Iris pigment epithelial cell (primary cell): ENCODE measurements at places on chromosomes 5 and 9.

- no peak for DNase-seq
These were observed 22.4 kb upstream of the DIRAS2 start for GRCh38 chr9:90665072-90665471.

DNA sequence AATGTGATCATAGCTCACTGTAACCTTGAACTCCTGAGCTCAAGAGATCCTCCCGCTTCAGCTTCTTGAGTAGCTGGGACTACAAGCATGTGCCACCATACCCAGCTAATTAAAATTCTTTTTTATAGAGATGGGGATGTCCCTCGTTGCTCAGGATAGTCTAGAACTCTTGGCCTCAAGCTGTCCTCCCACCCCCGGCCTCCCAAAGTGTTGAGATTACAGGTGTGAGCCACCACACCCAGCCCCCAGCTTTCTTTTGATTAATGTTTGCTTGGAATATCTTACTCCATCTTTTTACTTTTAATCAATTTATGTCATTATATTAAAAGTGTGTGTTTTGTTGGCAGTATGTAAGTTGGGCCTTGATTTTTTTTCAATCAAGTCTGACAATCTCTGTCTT, 59.4 kb upstream of the EXOC3 start:
- no peak for DNase-seq

GRCh38 chr9:81202292-81202691, 487.1 kb downstream of the TLE1 start:
- DNase-seq, result no peak

DNA sequence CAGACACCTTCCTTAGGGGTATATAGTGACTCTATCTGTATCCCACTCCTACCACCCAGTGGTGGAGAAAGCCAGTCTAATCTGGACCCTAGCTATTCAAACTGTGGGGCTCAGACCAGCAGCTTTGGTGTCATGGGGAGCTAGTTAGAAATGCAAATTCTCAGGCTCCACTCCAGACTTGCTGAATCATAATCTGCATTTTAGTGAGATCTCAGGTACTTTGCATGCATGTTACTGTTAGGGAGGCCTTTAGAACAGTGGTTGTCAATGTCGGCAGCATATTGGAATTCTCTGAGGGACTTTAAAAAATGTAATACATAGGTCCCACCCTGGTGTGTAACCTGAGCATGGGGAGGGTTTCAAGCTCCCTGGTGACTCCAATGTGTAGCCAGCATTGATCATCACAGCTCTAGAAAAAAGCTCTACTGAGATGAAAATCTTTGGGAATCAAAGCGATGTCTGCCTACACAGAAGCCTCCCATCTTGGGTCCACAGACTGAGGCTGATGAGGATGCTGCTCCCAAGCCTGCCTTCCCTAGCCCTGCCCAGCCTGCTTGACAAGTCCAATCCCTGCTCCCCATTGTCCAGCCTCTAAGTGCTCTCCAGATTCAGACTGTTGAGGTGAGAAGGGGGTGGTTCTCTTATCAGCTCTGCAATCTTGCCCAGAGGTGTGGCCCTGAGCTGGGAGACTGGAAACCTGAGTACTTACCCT, 11.9 kb upstream of the GM2A start:
- no peak for DNase-seq

DNA sequence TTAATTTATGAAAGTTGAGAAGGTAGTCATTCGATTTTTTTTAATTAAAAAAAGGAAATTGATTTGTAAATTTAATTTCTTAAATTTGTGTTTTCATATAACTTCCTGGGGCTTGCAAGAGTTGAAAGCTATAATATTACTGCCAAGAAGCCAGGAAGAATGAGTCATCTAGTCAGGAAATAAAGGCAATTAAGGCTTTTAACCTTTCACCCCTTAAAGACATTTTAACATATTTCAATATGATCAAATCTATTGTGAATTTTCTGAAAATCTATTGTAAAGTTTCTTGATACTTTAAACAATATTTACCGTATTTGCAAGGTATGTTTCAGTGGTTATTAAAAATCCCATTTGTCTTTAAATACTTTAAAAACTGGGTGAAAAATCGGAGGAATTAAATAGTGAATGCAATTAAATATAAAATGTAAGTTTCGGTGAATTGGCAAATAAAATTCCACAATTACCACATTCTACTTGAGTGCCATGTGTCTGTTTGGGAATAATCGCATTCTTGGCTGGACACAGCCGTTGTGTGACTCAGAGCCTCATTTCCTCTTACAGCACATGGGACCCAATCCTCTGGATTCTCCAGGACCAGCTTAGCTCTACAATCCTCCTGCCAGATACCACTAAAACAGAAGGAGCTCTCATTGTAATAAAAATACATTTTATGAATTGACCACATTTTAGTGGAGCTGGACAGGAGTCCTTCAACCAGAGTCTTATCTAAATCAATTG, 310.7 kb downstream of the HCN1 start:
- peak; percentile 89 for DNase-seq

DNA sequence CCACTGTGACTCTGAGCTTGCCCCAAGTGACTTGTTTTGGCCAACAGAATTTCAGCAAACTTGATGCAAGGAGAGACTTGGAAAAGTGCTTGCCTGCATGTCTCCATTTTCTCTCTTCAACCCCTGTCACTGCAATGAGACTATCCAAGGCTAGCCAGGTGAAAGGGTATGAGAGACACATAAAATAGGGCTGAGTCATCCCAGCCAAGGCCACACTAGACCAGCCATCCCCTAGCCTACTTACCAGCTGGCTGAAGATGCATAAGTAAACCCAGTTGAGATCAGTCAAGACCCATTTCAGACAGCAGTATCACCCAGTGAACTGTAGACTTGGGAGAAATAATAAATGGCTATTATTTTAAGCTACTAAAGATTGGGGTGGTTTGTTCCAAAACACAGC, 52.9 kb upstream of the VLDLR start:
- DNase-seq, result no peak

- DNase-seq, result peak; percentile 83
These were observed 23.2 kb downstream of the SLC46A2 start for GRCh38 chr9:112867275-112867991.

DNA sequence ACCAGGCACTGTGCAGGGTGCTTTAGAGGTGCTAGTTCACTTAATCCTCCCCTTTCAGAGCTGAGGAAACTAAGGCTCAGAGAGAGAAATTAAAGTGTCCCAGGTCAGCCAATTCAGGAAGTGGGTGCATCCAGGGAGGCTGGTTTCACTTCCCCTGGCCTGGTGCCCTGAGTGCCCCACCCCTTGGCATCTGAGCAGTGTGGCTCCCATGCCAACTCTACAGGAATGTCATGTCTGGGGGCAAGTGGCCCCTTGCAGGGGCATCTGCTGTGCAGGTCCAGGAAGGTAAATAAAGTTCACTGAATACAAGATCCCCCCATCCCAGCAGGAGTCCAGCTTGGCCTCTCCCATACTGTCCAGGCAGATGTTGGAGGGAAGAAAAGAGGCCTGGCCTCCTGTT, 4.4 kb upstream of the N4BP3 start:
- DNase-seq, result no peak

DNA sequence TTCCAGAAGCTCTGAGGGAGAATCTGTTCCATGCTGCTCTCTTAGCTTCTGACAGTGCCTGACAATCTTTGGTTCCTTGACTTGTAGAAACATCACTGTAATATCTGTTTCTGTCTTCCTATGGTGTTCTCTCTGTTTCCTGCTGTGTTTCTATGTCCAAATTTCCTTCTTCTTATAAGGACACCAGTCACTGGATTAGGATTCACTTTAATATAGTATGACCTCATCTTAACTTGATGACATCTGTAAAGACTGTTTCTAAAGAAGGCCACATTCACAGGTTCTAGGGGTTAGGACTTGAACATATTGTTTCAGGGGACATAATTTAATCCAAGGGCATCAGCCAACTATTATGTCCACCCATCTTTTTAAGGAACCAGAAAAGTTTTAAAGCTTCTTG, 265.6 kb downstream of the ZSWIM6 start:
- no peak for DNase-seq

DNA sequence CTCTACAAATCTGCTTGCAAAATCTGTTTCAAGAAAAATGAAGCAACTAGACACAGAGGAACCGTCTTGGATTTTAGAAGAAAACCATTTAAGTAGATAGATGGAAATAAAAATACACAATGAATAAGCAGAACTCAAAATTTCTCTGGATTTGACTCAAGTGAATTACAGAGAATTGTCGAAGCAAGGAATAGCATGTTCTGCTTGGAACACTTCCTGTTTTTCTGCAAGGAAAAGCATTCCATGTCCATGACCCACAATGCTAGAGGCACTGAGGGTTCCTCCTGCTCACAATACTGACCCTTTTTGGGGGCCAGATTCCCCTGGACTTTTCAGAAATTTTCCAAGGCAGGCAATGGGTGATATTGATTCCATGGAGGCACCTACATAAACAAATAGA, 29.8 kb downstream of the PRUNE2 start:
- no peak for DNase-seq

GRCh38 chr5:50808406-50808805, 142.0 kb downstream of the PARP8 start:
- no peak for DNase-seq

DNA sequence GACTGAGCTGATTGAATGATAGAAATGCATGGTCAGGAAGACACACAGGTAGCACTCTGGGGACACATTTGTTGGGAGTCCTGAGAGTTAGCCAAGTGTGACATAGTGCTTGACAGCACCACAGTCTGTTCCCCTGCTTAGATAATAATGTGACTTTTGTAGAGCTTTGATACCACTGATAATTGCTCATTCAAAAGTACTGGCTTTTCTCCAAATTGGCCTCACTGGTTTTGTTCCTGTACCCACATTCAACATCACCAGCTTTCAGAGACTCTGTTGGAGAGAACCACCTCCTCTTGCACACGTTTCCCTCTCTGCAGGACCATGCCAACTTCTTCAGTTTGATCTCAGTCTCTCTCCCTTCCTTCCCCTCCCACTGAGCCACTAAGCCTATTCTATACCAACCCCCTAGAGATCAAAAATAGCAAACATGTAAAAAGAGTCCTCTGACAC, 52.5 kb upstream of the IL7R start:
- no peak for DNase-seq

- no peak for DNase-seq
These were observed 5.6 kb downstream of the JMY start for GRCh38 chr5:79241535-79241979.

GRCh38 chr9:124500796-124501611, 6.2 kb downstream of the NR5A1 start:
- DNase-seq, result no peak

DNA sequence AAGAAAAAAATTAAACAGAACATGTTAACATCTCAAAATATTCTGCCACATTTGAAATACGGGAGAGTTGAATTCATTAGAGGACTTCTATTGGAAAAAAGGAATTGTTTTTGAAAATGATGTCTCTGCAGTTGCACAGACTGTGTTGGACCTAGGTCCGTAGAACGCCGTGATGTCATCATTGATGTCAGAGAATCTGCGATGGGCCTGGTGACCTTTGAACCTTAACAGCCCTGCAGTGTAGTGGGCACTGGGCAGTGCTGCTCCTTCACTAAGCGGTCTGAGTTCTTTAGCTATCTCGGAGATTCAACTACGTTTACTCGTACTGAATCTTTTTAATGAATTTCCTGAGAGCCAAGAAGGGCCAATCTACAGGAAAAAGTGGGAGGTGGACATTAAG, at the start of gene FAM170A:
Gene FAM170A (plus strand): TSS at position 220 of the 400 bp plus-strand sequence. CDS start 211 bp downstream, outside the sequence.
- no peak for DNase-seq

- DNase-seq, result no peak
These were observed 1.3 kb downstream of the TERT start for GRCh38 chr5:1293416-1294205.

DNA sequence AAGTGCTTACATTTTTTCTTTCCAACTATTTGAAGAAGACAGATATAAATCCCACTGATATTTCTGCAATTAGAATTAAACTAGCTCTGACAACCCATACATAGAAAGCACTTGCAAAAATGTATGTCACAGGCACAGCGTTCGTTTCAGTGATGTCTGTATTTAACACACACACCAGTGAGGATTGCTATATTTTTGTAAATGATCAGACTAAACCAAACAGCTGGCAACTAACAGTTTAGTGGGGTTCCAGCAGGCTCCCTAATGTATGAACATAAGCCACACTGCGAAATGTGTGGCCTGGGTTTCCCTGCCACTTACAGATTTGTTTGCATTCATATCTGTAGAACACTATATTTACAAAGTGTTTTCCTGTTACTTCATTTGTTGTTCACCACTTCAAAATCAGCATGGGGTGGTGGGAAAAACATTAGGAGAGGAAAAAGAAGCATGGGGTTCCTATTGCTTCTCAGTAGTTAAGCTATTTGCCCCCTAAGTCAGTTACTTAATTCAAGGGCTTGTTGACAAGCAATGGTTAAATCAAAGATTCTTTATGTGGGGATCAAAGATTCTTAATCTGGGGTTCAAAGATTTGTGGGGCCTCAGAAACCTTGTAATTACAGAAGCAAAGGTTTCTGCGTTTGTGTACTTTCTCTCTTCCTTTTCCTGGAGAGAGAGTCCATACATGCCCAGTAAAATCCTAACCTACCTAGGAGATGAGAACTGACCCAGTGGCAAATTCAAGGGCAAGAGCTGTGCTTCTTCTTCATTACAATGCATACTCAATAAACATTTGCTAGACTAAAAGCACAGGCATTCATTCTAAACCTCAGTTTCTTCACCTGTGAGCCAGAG, 27.1 kb downstream of the ZNF608 start:
- DNase-seq, result no peak

DNA sequence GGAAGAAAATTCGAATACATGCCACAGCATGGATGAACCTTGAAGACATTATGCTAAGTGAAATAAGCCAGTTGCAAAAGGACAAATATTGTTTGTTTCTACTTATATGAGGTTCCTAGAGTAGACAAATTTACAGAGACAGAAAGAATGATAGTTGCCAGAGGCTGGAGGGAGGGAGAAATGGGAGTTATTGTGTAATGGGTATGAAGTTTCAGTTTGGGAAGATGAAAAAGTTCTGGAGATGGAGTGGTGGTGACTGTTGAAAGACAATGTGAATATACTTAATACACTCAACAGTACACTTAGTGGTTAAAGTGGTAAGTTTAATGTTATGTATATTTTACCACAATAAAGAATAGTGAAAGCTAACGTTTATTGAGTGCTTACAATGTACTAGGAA, 99.6 kb upstream of the SLC44A1 start:
- no peak for DNase-seq

DNA sequence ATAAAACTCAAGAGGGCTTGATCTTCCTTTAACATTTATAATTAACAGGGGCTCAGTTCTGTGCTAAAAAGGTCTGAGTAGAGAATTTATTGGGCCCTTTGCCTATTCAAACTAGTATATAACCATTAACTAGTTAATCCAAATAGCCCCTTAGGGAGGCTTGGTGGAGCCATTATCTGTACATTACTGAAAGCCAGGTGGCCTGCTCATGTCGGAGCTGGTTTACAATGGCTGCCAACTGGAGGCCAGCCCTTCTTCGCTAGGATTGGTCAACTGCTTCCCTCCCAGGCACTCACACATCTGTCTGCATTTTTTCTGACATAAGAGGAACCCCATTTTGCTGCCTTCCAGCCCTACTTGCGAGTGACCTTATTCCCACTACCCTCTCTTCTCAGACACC, 30.4 kb upstream of the NDFIP1 start:
- no peak for DNase-seq

- peak; percentile 74 for DNase-seq
These were observed 263.4 kb downstream of the SEC61B start for GRCh38 chr9:99485459-99485858.
